ENCODE measurements at places on chromosomes 5 and 9.

GRCh38 chr9:88590558-88591146 lies 55.7 kb downstream of the NXNL2 start:
- DNase-seq, result no peak

DNA sequence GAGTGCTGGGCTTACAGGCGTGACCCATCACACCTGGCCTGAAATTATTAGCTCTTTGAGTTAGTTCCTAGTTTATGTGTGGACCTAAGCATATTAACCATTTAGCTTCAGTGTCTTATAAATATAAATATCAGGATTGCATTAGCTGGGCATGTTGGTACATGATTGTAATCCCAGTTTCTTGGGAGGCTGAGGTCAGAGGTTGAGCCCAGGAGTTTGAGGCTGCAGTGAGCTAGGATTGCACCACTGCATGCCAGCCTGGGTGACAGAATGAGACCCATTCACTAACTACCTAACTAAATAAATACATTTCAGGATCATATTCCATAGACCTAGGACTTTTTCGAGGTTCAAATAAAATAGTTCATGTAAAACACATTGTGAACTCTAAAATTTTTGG lies 129.8 kb downstream of the VPS13A start:
- no peak for DNase-seq

DNA sequence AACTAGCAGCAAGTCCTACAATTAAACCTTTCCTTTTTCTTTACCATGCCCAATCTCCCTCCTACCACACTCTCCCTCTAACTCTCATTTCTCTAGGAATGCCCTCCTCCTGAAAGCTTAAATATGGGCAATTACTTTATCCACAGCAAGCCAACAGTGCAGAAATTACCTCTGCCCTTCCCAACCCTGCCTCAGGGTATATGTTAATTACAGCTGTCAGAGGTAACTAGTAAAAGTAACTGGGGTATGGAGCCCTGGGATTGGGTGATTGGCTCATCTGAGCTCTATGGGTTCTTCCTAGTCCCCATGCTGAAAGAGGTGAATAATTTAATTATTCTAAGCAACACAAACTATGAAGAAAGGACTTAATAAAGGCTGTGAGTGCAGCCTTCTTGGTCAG lies 478.9 kb upstream of the NMUR2 start:
- DNase-seq, result no peak

GRCh38 chr5:77797136-77797535 lies 21.0 kb upstream of the TBCA start:
- DNase-seq, result no peak

GRCh38 chr9:80561526-80561925 lies 989.8 kb downstream of the TLE4 start:
- no peak for DNase-seq

DNA sequence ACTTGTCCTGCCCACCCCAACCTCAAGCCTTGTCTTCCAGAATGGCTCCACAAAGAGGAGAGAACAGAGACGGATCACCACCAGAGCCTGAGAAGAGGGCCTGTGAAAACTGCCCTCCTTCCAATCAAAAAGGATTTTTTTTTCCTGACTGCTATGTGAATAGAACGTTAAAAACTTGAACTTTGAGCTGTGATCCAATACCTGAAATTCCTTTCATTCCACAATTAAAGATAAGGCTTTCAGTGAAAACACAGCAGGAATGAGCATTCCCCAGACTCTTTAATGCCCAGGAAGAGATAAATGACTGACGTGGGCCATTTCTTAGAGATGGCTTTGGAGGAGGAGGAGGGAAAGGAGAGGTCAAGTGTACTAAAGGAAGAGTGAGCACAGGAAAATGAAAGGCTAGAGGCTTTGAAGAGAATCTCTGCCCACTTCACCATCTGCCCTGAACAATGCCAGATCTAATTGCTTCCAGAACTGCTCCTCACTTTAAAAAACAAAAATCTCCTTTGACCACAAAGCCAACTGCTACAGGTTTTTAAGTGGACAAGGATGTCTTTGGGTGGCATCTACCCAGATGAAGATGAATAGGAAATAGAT lies 177.9 kb upstream of the MAP3K1 start:
- no peak for DNase-seq

DNA sequence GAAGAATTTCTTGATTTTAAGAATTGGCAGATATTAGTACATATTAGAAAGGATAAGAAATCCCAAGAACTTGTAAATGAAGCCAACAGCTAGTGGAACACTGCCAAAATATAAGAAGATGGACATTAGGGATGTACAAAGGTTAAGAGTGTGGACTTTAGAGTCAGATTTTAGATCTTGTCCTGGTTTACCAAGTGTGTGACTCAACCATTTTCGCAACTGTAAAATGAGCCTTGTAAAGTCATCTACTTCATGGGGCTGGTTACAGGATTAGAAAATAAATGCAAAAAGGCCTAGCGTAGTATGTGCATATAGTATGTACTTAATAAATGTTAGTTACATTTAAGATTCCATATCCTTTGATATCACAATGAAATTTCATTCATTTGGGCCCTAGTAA lies 260.0 kb downstream of the RAB3C start:
- no peak for DNase-seq

DNA sequence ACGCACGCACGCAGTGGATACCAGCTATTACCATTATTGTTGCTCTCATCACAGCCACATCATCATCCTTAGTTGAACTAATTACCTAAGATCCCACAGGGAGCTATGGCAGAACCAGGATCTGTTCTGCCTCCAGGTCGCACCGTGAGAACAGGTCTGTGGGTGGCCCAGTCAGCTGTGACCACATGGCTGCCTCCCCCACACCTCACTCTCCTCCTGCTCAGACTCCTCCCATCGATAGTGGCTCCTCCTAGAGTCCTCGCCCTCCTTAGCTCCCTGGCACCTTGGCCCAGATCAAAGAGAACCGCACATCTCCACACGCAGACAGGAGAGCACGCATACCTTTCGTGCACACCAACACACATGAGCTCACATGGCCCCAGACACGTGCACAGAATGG lies 32.4 kb upstream of the RPL26L1 start:
- DNase-seq, result no peak

GRCh38 chr5:180990882-180991242 lies 2.2 kb downstream of the BTNL3 start:
- DNase-seq, result no peak

- DNase-seq, result no peak
These were observed 8.3 kb upstream of the NRARP start for GRCh38 chr9:137310189-137311052.

DNA sequence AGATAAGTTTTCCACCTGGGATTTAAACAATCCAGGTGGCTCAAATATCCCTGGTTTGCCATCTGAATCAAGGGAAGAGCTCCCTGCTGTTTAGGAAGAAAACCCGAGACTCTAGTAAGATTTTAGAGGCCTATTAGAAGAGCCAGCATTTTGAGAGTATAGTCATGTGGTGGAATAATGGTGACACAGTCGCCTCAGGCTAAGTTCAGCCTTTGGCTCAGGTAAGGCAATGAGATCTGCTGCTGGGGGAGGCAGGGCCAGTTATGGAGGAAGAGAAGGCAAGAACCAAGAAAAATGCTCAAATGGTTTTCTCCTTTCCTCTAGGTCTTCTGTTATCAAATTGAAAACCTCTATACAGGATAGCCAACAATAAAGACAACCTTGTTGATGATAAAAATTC lies 16.2 kb downstream of the RAD1 start:
- no peak for DNase-seq

DNA sequence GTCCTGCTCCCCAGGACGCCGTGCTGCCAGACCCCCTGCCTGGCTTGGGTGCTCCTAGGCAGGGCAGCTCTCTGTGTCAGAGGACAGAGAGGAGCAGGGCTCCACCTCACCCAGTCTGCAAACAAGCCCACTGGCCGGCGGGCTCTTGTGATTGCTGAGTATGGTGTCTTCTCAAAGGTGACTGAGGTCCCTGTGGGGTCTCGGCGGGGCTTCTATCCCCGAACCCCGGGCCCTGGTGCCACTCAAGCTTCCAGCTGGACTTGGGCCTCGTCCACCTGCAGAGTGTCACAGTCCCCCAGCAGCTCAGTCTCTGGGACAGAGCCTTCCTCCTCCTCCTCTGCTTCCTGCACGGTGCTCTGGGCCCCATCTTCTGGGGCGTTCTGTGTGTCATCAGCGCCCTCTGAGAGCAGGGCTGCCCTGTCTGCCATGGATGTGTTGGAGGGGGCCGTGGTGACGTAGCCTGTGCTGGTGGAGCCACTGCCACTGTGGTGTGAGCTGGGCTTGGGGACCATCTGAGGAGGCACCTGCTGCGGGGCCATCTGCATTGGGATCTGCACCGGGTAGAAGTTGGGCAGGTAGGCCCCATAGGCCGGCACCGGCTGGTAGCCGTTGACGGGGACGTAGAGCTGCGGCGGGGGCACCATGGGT lies 226.5 kb downstream of the ROR2 start:
- no peak for DNase-seq

- DNase-seq, result no peak
These were observed 5.5 kb downstream of the C5orf15 start for GRCh38 chr5:133962801-133963476.

- DNase-seq, result no peak
These were observed 1.4 kb downstream of the PTGR1 start for GRCh38 chr9:111597852-111598732.

DNA sequence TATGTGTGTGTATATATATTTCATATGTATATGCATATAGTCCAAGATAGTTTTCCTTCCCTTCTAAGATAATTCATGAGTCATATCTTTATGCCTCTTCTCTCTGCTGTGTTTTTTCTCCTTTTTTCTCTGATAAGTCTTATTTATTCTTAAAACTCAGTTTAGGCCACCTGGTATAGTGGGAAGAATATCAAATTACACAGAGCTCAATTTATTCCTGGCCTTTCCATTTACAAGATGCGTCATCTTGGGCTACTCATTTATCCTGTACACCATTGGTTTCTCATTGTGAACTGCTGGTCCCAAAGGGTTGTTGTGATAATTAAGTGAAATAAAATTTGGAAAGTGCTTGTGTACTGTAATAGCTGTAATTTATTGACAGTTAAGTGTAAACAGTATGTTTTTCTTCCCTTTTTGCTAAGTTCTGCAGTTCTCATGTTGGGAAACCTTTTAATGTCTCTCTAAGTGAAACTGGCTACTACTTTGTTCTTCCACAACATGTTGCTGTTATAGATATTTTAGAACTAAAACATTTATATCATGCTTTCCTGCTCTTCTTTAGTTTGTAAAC lies 19.4 kb downstream of the CCDC171 start:
- DNase-seq, result no peak

DNA sequence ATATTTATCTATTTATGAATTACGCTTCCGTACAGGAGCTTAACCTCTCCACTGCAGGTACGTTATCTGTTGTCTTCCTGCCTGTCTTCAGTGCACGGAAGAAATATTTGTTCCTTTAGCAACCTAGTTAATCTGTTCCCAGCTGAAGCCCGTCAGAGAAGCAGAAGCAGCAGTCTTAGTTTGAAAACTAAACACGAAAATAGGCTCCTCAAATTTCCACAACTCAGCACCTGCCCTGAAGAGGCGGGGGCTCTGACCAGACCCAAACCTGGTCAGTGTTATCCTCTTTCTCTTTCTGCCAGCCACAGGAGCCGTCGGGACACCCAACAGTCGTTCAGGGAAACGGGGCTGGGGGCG lies 462 bp downstream of the NUDCD2 start:
- no peak for DNase-seq

- DNase-seq, result no peak
These were observed 1819.8 kb downstream of the MAT2B start for GRCh38 chr5:165325221-165325620.

- DNase-seq, result no peak
These were observed 26.4 kb downstream of the TMOD1 start for GRCh38 chr9:97527626-97528528.

GRCh38 chr5:174316326-174316725 lies 270.8 kb downstream of the NSG2 start:
- DNase-seq, result no peak

DNA sequence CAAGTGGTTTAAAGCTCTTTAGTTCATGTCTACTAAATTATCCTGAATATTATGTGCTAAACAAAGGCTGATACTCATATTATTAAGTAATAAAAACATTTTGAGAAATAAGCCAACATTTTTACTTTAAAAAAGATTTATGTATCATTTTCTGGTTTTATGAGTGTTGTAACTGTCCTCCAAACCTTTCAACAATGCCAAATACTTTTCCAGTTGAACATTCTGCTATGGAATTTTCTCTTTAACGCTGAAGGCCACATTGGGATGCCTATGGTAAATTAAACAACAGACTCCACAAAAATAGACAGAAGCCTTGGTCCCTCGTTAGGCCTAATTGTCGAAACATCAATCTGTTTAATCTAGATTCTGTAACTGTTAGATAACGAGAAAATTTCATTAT lies 131.3 kb downstream of the GLIS3 start:
- DNase-seq, result no peak

DNA sequence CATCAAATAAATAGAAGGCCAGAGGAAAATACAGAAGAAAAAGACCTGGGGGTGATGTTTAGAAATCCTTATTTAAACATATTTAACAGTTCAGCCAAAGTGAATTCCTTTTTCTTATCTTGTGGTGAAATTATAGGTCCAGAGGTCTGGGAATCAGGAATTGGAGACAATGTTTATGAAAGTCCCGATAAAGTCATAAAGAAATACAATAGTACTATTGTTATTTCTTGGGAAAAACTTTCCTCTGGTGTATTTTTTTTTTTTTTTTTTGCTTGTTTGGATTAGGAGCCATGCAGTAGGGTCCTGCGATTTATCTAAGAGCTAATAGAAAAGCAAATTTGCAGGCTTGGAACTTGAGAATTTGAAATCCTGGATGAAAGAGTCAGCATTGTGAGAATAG lies 426 bp downstream of the C7 start:
- no peak for DNase-seq

- no peak for DNase-seq
These were observed 511.5 kb downstream of the FOXD4L5 start for GRCh38 chr9:64773491-64773931.

GRCh38 chr9:131406563-131407436 lies 12.9 kb downstream of the PRRC2B start:
- no peak for DNase-seq

GRCh38 chr5:154714266-154714986 lies 40.8 kb upstream of the LARP1 start:
- no peak for DNase-seq

DNA sequence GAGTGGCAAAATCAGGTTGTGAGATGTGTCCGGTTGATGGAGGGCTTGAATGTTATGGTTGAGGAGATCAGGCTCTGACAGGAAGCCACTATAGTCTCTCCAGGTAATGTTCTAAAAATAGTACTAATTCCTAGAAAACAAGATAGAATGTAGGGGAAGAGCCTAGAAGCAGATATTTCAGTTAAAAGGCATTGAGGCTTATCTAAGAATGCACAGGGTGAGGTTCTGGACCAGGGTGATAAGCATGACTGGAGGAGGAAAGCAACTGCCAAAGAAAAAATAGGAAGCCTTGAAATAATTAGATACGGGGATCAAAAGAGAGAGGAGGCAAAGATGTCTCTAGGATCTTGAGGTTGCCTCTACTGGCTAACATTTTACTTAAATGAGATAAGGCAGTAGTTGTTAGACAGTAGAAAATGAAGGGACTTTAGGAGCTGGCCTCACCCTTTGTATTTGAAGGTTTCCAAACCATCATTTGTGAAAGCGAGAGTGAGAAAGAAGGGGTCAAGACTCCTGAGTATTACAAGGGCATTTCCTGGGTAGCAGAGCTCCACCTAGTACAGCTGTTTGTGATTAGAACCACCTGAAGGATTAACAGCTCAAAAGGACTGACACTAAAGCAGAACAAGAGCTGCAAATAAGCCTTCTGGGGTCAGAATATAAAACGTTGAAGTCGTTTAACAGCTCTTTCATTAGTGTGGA lies 15.4 kb upstream of the ARL15 start:
- DNase-seq, result no peak
